ENCODE measurements at places on chromosomes 3 and 15.

DNA sequence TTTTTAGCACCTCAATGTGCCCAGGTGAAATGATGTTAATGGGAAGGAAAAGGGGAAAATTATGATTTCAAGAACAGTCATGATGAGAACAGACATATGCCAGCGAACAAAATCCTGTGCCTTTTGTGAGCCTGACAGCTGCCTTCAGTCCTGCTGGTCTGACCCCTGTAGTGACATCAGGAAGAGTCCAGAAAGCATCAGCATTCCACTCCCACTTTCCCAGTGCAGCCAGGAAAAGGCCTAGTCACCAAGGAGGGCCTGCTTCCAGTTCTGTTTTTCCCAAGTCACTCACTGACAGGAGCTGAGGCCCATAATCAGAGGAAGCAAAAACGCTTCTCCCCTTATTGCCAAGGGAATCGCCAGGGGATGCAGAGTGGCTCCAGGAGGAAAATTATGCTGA is 218.4 kb downstream of the ABHD5 start:
- DNase-seq, result no peak

DNA sequence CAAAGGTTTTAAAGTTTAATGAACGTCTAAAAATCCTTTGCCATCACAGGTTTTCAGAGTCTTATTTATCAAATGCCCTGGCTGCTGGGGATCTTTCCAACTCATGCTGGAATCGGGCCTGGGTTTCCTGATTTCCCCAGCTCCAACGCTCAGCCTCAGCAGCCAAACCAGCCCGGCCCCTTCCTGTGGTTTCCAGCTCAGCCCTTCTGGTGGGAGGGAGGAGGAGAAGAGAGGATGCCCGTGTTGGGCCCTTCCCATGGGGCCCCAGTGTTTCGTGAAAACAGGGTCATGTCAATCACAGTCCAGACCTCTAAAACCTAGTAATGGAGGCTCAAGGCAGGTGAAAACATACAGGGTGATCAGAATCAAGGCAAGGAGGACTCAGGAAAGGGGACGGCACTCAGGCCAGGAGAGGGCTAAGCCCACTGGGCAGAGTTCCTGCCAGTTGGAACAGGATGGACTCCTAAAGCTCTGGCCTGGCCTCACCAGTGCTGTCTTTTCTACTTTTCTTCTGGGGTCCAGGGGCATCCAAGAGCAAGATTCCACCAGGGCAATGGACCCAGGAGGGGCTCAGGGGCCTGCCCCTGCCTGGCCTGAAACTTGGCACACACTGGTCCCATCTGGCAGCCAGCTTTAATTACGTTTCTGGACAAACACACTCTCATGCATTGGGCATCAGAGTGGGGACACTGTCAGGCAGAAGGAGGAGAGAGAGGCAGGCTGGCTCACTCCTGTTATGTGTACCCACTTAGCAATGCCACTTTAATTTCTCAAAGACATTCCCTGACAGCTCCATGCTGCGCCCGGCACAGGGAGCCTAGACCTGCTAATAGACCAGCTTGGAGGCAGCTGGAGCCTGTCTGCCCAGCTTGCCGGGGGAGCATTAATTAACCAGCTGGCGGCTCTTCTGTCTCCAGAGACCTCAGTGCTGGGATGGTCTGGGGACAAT is 194.6 kb downstream of the FAM43A start:
- DNase-seq, result no peak

DNA sequence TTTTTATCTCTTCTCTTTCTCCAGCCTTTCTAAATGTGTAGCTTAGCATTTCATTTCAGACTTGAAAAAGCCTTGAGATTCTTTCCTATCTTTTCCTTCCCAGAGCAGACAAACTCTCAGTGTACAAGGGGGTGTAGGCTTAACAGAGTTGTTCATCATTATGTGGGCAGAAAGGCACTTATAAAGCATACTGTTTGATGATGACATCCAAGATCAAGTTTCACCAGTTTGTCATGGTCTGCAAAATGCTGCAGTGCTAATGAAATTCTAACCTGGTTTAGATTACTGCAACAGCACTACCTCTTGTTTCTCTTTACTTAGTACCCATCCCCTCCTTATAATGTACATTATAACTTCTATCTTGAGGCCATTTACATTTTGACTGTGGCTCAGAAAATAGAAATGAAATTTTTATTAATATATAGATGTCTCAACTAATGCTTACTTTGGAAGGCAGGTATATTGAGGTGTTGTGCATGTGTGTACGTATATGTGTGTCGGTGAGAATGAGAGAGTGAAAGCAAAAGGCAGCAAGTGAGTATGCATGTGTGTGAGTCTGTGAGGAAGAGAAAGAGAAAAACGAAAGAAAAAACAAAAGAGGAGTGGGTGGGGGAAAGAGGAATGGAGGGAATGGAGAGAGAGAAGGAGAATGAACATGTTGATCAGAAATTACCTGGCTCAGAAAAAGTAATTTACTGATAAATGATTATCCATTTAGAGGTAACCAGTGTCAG is 1043.6 kb downstream of the TUSC7 start:
- DNase-seq, result no peak

DNA sequence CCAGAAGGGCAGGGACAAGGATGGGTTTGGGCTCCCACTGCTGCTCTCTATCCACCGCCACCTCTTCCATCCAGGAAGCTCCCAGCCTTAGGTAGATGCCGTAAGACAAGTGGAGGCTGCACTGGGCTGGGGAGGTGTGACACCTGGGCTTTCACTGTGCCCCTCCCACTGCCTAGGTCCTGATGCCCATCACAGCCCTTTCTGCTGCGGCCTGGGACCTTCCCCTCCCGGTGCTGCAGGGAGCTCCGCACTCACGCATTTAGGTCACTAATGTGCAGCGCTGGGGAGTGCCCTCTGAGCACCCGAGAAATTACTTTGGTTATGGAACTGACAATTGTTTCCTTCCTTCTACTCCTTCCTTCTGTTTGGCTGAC is 850 bp downstream of the LTF start:
- no peak for DNase-seq

DNA sequence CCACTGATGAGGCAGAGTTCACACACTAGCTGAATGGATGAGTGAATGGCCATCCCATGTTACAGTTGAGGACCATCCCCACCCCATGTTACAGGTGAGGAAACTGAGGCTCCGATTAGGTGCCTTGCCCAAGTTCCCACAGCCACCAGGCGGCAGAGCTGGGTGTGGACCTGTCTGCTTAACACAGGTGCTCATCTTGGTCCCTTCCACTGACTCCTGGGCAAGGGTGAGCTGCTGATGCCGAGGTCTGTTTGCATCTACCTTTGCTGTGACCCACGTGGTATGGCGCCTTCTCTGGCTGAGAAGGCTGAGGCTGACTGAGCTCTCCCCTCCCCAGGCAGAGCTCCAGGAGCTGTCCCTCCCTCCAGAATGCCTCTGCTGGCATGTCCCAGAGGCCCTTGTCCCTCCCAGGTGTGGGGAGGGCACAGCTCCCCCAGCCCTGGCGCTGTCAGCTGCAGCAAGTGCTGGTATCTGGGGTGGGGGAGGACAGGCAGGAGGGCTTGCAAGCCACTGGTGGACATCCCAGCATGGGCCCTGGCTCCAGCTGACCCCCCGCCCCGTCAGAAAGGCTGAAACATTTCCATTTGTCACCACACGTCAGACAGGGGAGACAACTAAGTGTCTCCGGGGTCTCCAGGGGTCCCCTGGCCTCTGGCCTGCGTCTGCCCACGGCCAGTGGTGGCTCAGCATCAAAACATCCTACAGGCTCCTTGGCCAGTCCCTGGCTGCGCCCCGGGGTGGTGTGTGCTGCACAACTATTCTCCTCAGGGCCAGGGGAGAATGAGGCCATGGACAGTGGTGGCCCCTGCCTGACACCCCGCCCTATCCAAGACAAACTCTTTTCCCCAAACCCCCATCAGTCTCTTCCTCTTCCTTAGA is 105.4 kb downstream of the ADCY5 start:
- DNase-seq, result no peak

- DNase-seq, result no peak
Measured at GRCh38 chr3:69411346-69411745, 25.5 kb upstream of the FRMD4B start.

GRCh38 chr15:39999538-40000200 is 39.3 kb downstream of the SRP14 start:
- no peak for DNase-seq

Data from kidney epithelial cell (primary cell).